ENCODE measurements at places on chromosomes 5 and 9.

GRCh38 chr9:120236596-120236995 is 343.4 kb downstream of the CDK5RAP2 start:
- DNase-seq: no peak

- DNase-seq: no peak
These were observed 65.8 kb upstream of the RANBP3L start for GRCh38 chr5:36367524-36367923.

- peak; percentile 3 for DNase-seq
These were observed 58.3 kb downstream of the MVB12B start for GRCh38 chr9:126384926-126385325.

GRCh38 chr5:123844873-123845272 is 332.9 kb downstream of the CSNK1G3 start:
- no peak for DNase-seq

DNA sequence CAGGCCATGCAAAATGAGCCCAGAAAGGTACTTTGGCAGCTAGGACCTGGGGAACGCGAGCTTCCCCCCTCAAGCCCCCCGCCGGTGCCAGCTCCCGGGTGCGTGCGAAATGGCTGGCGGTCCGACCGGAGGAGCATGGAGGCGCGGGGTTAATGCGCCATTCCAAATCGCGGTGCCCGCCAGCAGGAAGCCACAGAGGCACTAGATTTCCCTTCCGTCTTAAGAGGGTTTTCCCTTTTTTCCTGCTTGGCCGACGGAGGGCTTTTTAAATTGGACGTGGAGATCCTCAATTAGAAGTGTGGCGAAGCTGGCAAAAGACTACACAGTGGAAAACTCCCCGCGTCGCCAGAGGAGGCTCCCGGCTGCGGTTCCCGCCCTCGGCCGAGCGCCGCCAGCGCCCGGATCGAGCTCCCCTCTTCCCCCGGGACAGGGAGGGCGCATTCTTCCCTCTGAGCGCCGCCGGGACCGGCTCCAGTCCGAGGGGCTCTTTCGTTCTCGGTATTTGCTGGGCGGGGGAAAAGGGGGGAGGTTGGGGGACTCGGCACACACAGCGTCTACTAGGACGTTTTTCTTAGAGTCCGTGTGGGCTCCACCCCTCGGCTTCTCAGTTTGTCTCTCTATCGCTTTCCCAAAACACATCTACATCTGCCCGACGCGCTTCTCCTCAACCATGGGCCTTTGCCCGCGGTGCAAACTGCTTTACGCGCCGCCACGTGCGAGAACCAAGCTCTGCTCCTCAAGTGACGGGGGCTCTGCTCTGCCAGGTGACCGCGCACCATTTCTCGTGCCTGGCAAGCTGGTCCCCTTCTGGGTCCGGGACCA is 3.0 kb downstream of the GDNF start:
- DNase-seq: no peak

GRCh38 chr9:4740638-4741364 is at the start of gene AK3:
TSS of gene AK3 (minus strand) at chr9:4741202. CDS start at chr9:4741087, 115 bp downstream.
- DNase-seq: peak; percentile 92

DNA sequence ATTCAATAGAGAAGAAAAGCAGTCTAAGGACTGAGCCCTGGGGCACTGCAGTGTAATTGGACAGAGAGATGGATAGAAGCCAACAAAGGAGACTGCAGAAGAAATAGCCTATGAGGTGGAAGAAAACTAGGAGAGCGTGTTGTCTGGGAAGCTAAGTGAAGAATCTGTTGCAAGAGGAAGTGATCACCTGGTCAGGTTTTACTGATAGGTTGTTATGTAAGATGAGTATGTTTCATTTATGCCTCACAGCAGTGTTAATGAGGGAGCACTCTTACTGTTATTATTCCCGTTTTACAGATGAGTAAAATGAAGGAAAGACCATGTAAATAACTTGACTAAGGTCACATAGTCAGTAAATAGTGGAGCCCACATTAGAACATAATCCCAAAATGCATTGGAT is 80.0 kb upstream of the GRHPR start:
- DNase-seq: no peak

DNA sequence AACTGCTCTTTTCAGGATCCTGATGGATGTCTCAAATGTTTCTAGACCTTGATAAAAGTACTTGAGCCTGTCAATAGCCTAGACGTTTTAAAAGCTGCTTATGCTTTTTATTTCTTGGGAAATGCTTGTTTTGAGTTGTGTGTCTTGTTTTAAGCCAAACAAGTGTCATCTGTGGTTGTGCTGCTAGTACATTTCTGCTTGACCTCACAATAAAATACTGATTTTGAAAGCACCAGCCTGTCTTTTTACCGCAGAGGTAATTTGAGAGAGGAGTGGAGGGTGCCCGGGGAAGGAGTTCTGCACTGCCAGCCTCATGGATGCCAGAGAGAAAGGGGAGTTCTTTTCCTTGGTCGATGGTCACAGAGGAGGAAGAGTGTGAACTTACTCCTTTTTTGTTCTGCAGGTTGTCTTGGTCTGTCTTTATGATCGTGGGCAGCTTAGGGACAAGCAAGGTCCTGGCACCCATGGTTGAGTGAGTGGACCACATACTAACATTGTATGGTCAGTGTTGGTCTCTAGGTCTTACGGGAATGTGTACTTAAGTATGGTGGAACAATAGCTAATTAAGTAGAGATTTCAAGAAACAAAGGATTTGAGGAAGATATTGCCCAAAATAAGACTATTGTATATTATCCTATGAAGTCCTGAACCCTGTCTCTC is 61.0 kb downstream of the TRIO start:
- no peak for DNase-seq

DNA sequence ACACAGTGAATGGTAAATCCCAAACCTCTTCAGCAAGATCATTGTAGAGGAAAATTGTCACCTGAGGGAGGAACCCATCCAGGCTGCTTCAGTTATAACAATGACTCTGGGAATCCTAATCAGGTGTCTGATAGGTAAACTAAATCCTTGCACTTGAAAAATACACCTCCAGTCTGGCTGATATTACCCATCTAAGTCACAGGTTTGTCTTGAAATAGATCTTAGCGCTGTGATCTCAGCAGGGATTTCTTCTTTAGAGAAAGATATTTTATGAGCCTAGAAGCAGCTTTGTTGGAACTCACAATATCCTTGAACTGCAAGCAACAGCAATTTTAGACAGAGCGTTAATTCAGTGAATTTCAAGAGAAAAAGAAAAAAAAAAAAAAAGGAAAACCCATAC is 149.7 kb downstream of the SGCD start:
- DNase-seq: no peak

DNA sequence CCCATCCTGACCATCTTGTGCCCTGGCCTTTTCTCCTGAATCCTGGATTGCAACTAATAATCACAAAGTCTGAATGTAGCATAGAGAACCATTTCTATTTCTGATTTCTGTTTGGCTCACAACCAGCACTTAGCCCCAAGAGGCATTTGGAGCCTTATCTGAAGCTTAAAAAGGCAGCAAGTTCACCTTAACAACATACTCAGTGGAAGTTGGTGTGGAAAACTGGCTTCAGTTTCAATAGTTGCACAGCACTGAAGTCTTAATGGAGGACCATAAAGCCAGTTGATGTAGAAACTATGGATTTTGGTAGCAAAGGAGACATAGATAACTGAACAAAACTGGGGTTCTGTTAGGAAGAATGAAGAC is 574.1 kb downstream of the PSAT1 start:
- DNase-seq: no peak

- no peak for DNase-seq
These were observed 138.4 kb downstream of the ASTN2 start for GRCh38 chr9:117276444-117276843.

DNA sequence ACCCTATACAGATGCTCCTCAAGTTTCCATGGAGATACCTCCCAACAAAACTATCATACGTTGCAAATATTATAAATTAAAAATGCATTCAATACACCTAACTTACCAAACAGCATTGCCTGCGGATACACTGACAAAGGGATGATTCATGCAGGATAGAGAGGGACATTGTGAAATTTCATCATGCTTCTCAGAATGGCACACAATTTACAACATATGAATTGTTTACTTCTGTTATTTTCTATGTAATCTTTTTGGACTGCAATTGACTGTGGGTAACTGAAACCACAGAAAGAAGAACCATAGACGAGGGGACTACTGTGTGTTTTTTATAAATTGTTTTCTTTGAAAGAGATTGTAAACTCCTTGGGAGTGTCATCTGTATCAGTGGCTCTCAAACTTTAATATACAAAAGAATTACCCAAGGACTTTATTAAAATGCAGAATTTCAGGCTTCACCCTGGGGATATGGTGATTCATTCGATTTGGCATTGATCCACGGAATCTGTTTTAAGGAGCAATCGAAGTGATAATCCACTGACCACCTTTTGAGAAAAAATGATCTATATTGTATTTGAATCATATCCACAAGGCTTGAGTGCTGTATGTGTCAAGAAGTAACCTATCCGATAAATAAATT is 146.4 kb downstream of the SGCD start:
- DNase-seq: no peak
